Naive thymus-derived CD4-positive, alpha-beta T cell (primary cell): ENCODE measurements at places on chromosomes 7 and 10. TPM values are rescaled to one million over a fixed set of nuclear protein-coding genes. Genes with fewer than 3 reads are reported as not detected.

The HSPA12A gene
- total RNA-seq: not detected

The PPP1R17 gene
- total RNA-seq: 1.4 TPM

The AOAH gene
- 127 TPM for total RNA-seq

- H3K27me3 ChIP-seq: no peaks in the 10 kb centered on the region
- DNase-seq: no peak
- H3K27ac ChIP-seq: no peak overlapping the region
- no peak overlapping the region for H3K4me3 ChIP-seq
Measured at GRCh38 chr10:35259769-35260397, 76.4 kb upstream of the CCNY start.

GRCh38 chr10:44396671-44397191 lies 11.8 kb upstream of the CXCL12 start:
- H3K36me3 ChIP-seq: no peaks in the 10 kb centered on the region
- H3K4me3 ChIP-seq: no peak overlapping the region
- H3K27me3 ChIP-seq: no peaks in the 10 kb centered on the region
- H3K27ac ChIP-seq: no peak overlapping the region
- no peaks in the 10 kb centered on the region for H3K4me1 ChIP-seq

DNA sequence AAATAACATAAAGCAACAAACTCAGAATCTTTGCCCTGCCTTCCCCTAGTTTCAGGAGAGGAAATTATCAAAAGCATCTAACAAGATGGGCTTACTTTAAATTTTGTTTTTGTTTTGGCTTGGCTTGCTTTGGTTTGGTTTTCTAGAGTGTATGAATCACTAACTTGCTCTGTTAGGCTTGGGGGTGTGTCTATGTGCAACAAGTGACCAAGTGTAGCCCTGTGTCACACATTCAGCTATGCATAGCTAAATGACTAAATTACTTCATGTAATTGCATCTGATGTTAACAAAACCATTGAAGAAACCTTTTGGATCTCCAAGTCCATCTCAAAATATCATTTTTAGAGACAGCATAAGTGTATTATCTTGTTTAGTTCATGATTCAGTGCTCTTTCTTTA lies 251.0 kb downstream of the TFEC start:
- H3K4me3 ChIP-seq: no peak overlapping the region
- DNase-seq: no peak
- no peaks in the 10 kb centered on the region for H3K36me3 ChIP-seq
- no peak overlapping the region for H3K27ac ChIP-seq
- H3K4me1 ChIP-seq: no peaks in the 10 kb centered on the region
- no peaks in the 10 kb centered on the region for H3K27me3 ChIP-seq

DNA sequence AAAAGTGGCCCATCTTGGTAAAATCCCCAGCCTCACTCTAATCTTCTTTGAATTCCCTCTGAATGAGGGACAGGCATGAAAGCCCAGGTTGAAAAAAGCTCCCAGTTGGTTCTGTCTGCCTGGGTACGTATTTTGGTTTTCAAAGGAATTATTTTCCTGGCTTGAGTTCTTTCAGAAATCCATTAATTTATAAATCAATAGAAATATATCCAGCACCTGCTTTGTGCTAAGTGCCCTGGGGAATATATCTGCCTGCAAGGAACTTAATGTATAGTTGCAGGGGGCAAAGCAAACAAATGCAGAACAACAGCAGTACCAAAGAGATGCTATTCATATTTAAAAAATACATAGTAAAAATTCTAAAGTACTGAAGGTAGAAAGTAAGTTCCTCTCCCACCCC lies 362.7 kb downstream of the REEP3 start:
- no peak overlapping the region for H3K4me3 ChIP-seq
- H3K27ac ChIP-seq: no peak overlapping the region
- DNase-seq: no peak
- no peaks in the 10 kb centered on the region for H3K36me3 ChIP-seq
- no peaks in the 10 kb centered on the region for H3K4me1 ChIP-seq
- no peaks in the 10 kb centered on the region for H3K27me3 ChIP-seq

- peak overlapping the region; percentile 74 for H3K4me3 ChIP-seq
- peak overlapping the region; percentile 71 for H3K27ac ChIP-seq
- peaks cover 19% of the 10 kb centered on the region for H3K4me1 ChIP-seq
- H3K27me3 ChIP-seq: no peaks in the 10 kb centered on the region
- H3K36me3 ChIP-seq: peaks cover 6% of the 10 kb centered on the region
- DNase-seq: no peak
Measured at GRCh38 chr7:149261316-149261828, 624 bp upstream of the ZNF783 start.

The CRPPA gene
- 1.3 TPM for total RNA-seq

DNA sequence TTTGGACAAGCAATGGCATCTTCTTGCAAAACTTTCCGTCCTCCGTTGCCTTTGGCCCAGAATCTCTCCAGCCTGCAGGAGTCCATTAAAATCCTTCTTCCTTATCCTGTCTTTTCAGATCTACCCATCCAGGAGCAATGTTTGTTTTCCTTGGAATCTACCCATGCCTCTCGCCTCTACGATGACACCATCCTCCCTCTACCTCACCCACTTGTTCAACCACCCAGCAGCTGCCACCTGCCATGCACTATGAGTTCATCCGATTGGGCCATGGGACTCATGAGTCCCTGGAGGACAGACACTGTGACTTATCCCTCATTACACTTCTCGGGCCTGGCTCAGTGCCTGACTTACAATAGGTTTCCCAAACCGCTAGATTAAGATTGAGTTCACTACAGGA lies 26.8 kb upstream of the MGMT start:
- H3K36me3 ChIP-seq: no peaks in the 10 kb centered on the region
- no peak overlapping the region for H3K4me3 ChIP-seq
- H3K27me3 ChIP-seq: no peaks in the 10 kb centered on the region

The MBL2 gene
- not detected in 2 replicates for total RNA-seq

DNA sequence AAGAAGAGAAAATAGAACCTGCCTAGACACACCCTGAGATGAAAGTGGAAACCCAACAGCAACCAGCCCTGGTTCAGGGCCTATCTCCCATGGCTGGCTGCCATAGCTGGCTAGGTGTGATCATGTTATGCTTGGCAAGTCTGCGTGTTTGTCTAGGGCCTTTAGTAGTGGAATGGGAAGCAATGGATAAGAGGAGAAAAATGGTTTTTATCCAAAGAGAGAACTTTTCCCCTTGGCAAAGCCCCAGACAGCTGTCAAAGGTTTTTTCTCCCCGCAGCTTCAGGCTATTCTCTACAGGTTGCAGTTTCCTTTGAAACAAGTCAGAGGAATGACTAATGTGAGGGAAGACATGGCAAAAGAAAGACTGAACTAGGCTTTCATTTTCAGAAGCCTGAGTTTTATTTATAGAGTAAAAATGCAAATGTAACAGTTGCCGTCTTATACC lies 161.5 kb downstream of the SEMA3D start:
- H3K4me3 ChIP-seq: no peak overlapping the region
- H3K4me1 ChIP-seq: no peaks in the 10 kb centered on the region
- H3K36me3 ChIP-seq: no peaks in the 10 kb centered on the region
- H3K27ac ChIP-seq: no peak overlapping the region

The OPN4 gene
- total RNA-seq: not detected in 2 replicates

DNA sequence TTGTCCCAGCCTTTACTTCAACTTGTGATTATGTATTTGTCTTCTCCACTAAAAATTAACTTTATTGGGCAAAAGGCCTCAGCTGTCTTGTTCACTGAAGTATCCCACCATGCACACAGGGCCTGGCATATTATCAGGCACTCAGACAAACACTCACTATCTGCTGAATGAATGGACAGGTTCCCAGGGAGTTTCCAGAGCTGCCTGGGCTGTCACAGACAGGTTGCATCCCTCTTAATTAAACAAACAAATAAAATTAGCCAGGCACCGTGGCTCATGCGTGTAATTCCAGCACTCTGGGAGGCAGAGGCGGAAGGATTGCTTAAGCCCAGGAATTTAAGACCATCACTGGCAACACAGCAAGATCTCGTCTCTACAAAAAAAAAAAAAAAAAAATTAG lies 1.5 kb upstream of the TSPAN14 start:
- no peak overlapping the region for H3K4me3 ChIP-seq
- H3K27me3 ChIP-seq: no peaks in the 10 kb centered on the region
- no peak overlapping the region for H3K27ac ChIP-seq
- DNase-seq: no peak
- H3K4me1 ChIP-seq: peaks cover 11% of the 10 kb centered on the region
- peaks cover 9% of the 10 kb centered on the region for H3K36me3 ChIP-seq

- no peak overlapping the region for H3K27ac ChIP-seq
- H3K36me3 ChIP-seq: no peaks in the 10 kb centered on the region
- no peak overlapping the region for H3K4me3 ChIP-seq
- H3K27me3 ChIP-seq: no peaks in the 10 kb centered on the region
Measured at GRCh38 chr10:33684211-33684611, 349.7 kb upstream of the NRP1 start.

DNA sequence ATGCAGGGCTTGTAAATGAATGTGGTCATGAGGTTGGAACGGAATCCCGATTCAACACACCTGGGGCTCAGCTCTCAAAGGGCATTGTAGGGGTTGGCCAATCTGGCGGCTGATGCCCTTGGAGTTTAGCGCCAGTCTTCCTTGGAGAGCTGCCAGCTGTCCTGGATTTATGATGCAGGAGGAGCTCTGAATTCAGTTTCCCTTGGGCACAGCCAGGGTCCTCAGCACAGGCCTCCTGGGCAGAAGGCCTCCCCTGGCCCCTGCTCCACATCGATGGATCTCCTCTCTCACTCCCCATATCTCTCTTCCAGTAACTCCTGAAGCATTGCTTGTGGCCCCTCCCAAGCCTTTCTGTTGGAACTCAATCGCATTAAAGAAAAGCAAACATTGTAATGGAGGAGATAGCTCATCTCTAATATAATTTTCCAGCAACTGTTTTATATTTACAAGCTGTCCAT lies 985 bp upstream of the CYTH3 start:
- no peak for DNase-seq
- no peak overlapping the region for H3K27ac ChIP-seq
- H3K4me3 ChIP-seq: no peak overlapping the region
- no peaks in the 10 kb centered on the region for H3K36me3 ChIP-seq
- peaks cover 18% of the 10 kb centered on the region for H3K4me1 ChIP-seq

DNA sequence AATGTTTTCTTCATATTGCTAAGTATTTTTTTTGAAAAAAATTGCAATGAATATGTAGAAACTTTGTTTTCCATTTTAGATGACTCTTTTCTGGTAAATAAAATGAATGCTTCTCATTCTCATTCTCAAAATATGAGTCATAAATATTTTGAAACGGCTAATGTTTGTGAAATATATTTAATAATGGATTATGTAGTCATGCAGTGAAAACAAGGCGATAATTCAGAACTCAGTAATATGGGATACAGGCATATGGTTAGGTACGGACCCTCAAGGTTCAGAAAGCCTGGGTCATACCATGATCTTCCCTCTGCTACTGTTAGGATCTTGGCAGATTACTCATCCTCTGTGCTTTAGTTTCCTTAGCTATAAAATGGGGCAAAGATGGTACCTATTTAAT lies 46.2 kb upstream of the SLC39A12 start:
- no peak for DNase-seq
- H3K27ac ChIP-seq: no peak overlapping the region
- H3K4me1 ChIP-seq: no peaks in the 10 kb centered on the region
- no peaks in the 10 kb centered on the region for H3K36me3 ChIP-seq
- H3K4me3 ChIP-seq: no peak overlapping the region

DNA sequence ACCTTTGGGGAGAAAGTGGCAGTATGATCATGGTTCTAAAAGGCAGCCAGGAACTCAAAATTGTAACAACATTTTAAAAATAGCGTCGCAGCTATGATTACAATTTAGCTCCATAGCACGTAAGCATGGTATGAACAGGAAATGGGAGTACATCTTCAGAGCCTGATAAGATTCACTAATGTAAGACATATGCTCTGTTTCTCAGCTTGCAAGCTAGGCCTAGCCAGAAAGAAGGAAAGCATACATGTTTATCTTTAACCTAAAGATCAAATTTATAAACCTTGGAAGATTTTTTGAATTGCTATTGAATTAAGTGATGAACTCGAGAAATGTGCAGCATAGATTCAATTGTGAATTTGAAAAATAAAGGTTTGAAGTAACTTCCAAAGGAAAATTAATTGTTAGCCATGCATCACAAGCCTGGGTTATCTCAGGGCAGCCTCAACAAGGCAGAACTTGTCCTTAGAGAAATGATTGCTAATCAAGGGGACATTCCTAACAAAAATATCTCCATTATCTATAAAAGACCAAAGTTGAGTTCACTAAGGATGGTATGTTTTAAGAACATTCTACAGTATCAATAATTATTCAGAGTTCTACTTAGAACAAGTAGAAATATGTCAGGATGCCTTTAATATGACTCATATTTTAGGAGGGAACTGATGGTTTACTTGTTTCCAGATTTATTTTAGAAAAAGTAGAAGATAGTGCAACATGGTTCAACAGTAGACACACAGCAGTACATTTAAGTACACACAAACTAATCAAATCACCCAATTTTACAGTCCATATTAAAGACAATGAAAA lies 38.8 kb upstream of the SEPTIN7 start:
- DNase-seq: no peak
- no peak overlapping the region for H3K4me3 ChIP-seq
- no peaks in the 10 kb centered on the region for H3K4me1 ChIP-seq
- no peaks in the 10 kb centered on the region for H3K27me3 ChIP-seq
- H3K27ac ChIP-seq: no peak overlapping the region

- peaks cover 12% of the 10 kb centered on the region for H3K4me1 ChIP-seq
- no peaks in the 10 kb centered on the region for H3K27me3 ChIP-seq
- H3K27ac ChIP-seq: no peak overlapping the region
- H3K4me3 ChIP-seq: no peak overlapping the region
- no peak for DNase-seq
- peaks cover 60% of the 10 kb centered on the region for H3K36me3 ChIP-seq
Measured at GRCh38 chr10:102157224-102157623, 5.0 kb downstream of the NOLC1 start.

GRCh38 chr10:46268076-46268881 lies 18.5 kb upstream of the ANTXRL start:
- peak overlapping the region; percentile 86 for H3K27ac ChIP-seq
- no peaks in the 10 kb centered on the region for H3K36me3 ChIP-seq
- no peaks in the 10 kb centered on the region for H3K27me3 ChIP-seq
- H3K4me3 ChIP-seq: peak overlapping the region; percentile 84
- peaks cover 56% of the 10 kb centered on the region for H3K4me1 ChIP-seq
- peak; percentile 80 for DNase-seq

The RASSF4 gene
- total RNA-seq: 53.4 TPM

The TUBB8 gene
- not detected for total RNA-seq

The CAV1 gene
- not detected for total RNA-seq

DNA sequence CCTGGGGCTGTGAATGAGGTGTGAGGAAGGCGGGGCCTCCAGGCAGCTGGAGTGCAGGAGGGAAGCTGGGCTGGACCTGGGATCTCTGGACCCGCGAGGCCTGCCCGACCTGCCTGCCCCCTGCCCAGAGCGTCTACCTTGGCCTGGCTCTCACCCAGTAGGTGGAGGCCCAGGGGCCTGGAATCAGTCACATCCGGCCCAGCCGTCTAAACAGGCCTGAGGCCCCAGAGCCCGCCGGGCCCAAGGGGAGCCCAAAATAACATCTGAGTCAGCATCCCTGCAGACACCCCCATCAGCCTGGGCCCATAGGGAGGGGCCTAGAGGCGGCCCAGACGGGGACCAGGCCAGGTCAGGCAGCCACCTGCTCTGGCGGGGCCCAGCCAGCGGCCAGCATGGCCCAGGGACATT lies 15.1 kb upstream of the ELN start:
- no peaks in the 10 kb centered on the region for H3K36me3 ChIP-seq
- no peak for DNase-seq
- H3K27ac ChIP-seq: no peak overlapping the region
- H3K4me3 ChIP-seq: no peak overlapping the region

The CTAGE15 gene
- not detected for total RNA-seq

The SLC25A40 gene
- 27.5 TPM for total RNA-seq
